ENCODE measurements at places on chromosomes 6 and 20. TPM values are rescaled to one million over a fixed set of nuclear protein-coding genes. Genes with fewer than 3 reads are reported as not detected.

DNA sequence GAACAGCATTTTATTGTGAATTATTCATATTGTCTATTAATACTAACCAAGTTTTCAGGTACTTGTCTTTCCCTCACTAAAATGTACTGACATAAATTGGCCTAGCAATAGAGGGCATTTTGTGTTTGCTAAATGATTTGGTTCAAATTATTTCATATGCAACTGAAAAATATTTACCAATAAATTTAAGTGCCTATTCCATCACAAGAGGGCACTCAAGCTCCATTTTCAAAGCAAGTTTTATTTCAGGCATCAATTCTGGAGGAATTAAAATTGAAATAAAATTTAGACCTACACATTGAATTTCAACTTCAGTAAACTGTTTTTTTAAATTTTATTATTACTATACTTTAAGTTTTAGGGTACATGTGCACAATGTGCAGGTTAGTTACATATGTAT, 114.3 kb upstream of the SYNCRIP start:
- H3K4me1 ChIP-seq = no peaks in the 10 kb centered on the region
- no peak overlapping the region for H3K27ac ChIP-seq
- no peaks in the 10 kb centered on the region for H3K36me3 ChIP-seq

DNA sequence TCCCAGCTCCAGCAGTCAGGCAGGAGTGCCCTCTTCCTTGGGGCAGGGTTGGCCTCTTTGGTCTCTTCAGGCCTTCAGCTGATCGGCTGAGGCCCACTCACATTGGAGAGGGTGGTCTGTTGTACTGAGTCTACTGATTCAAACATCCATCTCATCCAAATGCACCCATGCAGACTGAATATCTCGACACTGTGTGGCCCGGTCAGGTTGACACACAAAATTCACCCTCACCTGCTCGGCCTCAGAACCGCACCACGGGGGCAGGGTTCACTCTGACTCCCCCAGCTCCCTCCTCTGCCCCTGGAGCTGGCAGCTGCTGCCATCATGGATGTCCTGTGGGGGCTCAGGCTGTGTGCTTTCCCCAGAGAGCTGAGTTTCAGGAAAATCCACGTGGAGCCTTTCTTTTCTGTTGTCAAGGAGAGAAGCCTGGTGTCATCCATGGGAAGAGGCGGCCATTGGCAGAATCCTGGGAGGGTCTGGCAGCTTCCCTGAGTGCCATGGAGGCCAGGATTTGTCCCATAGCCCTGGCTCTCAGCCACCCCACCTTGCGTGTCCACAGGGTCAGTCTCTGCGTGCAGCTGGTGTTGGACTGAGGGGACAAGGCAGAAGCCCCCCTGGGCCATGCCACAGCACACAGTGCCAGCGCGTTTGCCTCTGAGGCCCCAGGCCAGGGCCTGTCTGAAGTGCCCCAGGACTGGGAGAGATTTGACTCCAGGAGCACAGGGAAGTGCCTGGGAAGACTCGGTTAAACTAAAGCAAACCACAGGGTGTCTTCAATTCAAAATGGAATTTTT, 114.1 kb downstream of the ERMARD start:
- peaks cover 4% of the 10 kb centered on the region for H3K4me1 ChIP-seq
- no peak for DNase-seq
- no peaks in the 10 kb centered on the region for H3K27me3 ChIP-seq
- no peak overlapping the region for H3K4me3 ChIP-seq
- no peaks in the 10 kb centered on the region for H3K36me3 ChIP-seq

DEFB126 gene
- total RNA-seq = not detected

TREML1 gene
- total RNA-seq = not detected

DNA sequence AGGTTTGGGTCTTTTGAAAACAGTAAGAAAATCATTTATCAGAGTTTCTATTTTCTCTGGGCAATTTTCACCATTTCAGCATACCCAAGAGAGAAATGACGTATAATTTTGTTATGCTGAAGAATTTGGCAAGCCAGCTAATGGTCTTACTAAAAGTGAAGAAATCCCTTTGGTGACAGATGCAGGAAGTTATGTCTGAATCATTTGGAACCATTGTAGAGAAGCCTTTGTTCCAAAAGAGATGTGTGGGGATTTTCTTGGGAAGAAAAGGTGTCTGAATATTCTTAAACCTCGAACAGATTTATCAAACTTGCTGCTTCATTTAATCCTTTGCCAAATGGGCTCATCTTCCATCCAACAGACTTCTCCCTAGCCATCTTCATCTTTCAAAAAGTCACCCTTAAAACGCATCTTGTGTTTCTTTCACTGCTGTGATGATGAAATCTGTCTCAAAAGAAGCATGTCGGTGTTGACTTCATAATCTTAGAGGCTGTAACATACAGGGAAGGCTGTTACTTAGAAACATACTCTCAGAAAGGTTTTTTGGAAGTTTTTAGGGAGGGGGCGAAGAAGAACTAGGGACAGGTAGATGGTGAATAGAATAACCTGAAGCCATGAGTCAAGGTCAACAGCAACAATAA, 39.5 kb downstream of the CITED2 start:
- no peaks in the 10 kb centered on the region for H3K4me1 ChIP-seq
- no peak for DNase-seq
- H3K27ac ChIP-seq = no peak overlapping the region
- H3K36me3 ChIP-seq = peaks cover 1% of the 10 kb centered on the region
- H3K27me3 ChIP-seq = no peaks in the 10 kb centered on the region
- no peak overlapping the region for H3K4me3 ChIP-seq

GRM1 gene
- total RNA-seq = not detected

OR2B6 gene
- not detected for total RNA-seq

CALHM4 gene
- not detected for total RNA-seq

GRCh38 chr6:155523821-155524651, 68.4 kb upstream of the NOX3 start:
- peak overlapping the region; percentile 38 for H3K27ac ChIP-seq
- no peak for DNase-seq
- no peaks in the 10 kb centered on the region for H3K27me3 ChIP-seq
- peaks cover 3% of the 10 kb centered on the region for H3K36me3 ChIP-seq
- no peak overlapping the region for H3K4me3 ChIP-seq
- H3K4me1 ChIP-seq = peaks cover 15% of the 10 kb centered on the region

DNA sequence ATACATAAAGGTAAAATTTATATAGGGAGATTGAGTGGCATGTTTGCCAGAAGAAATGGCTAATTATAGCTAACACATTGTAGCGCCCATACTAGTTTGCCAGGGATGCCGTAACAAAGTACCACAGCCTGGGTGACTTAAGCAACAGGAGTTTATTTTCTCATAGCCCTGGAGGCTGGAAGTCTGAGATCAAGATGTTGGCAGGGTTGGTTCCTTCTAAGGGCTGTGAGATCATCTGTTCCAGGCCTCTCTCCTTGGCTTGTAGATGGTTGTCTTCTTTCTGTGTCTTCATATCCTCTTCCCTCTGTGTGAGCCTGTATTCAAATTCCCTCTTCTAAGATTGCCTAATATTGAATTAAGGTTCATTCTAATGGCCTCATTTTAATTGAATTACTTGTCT, 417.5 kb upstream of the OPRM1 start:
- H3K27ac ChIP-seq = no peak overlapping the region
- no peak overlapping the region for H3K4me3 ChIP-seq
- H3K4me1 ChIP-seq = no peaks in the 10 kb centered on the region
- H3K27me3 ChIP-seq = no peaks in the 10 kb centered on the region

DNA sequence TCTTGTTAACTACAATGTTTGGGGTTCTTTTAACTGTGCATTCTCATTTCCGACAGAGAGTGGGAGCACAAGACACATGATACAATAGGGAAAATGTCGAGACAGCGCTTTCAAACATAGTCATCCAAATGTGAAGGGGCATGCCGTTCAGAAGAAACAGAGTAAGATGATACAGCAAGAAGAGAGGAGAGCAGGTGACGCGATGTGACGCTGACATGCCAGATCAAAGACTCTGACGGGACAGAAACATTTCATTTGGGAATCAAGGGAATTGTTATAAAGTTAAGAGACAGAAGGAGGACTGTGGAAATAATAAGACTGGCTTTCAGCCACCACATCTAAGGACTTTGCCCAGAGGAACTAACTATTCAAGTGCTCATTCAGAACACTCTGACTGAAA, 117.4 kb downstream of the FAXC start:
- no peak overlapping the region for H3K4me3 ChIP-seq
- H3K27ac ChIP-seq = no peak overlapping the region
- no peaks in the 10 kb centered on the region for H3K4me1 ChIP-seq
- no peak for DNase-seq

Measured in activated T-helper 1 cell treated with anti-CD3 and anti-CD28 coated beads, Interleukin-12 subunit alpha, Interleukin-12 subunit beta, Interleukin-2, Interleukin-4 antibody, amounts not matched to agents 30 ng/mL and 10 ng/mL and 1 ng/mL, durations not matched to agents 14 hours and 24 hours and 36 hours (primary cell).